ENCODE measurements at places on chromosomes 4 and X.

- DNase-seq: no peak
Observed at GRCh38 chrX:130799393-130799792, 103.6 kb downstream of the ENOX2 start.

GRCh38 chrX:150934453-150934852 lies 36.0 kb upstream of the CD99L2 start:
- DNase-seq: no peak

GRCh38 chr4:8319061-8319460 lies 49.5 kb downstream of the HTRA3 start:
- no peak for DNase-seq

DNA sequence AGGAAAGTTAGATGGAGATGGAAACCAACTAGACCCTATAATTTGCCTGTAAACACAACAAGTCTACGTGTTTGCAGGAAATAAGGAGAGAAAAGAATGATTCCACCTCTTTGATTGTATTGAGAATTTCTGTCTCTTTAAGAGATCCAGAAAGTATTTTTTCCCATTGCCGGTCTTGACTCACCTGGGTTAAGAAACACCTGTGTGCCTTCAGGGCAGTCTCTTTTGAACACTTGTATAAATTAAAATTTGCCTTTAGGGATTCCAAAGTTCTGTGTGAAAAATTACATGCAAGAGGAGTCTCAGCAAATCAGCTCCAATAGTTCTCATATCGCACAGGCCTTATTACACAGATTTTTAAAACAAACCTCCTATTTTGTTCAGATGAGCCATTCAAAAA lies 46.0 kb upstream of the SMAD1 start:
- no peak for DNase-seq

DNA sequence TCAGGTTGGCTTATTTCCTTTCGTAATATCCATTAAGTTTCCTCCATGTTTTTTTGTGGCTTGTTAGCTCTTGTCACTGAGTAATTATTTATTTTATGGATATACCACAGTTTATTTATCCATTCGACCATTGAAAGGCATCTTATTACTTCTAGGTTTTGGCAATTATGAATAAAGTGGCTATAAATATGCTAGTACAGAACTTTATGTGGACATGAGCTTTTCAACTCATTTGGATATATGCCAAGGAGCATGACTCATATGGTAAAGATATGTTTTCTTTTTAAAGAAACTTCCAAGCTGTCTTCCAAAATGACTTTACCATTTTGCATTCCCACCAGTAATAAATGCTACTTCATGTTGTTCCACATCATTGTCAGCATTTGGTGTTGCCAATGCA lies 803.6 kb downstream of the GLUD2 start:
- DNase-seq: no peak

GRCh38 chr4:153345012-153345981 lies 809 bp downstream of the MND1 start:
- peak; percentile 53 for DNase-seq

- DNase-seq: no peak
Observed at GRCh38 chr4:105714071-105714521, 5.5 kb downstream of the GSTCD start.

DNA sequence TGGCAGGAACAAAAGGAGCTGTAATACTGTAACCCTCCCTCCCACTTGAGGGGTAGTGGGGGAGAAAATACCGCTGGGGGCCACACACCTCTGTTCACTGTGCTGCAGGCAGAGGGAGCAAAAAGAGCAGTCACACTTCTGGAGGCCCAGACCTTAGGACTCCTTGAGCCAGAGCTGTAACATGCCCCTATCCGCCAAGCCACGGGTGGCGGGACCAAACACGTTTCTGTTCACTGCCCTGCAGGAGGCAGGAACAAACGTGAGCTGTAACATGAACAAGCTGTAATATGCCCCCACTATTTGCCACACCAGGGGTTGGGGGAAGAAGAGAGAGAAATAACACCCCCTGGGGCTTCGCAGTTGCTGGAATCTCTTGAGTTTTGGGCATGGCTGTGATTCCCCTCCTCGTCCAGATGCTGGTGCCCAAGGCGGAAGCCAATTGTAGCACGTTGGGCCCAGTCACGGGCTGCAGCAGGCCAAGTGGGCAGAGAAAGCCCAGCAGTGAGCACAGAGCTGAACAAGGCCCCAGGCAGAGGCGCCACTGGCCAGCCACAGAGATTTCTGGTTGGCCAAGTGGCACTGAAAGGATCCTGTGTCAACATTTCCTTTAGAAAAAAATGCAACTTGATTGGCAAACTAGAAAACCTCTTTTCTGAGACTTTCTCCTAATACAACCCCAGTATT lies 509.7 kb downstream of the INPP4B start:
- DNase-seq: no peak

DNA sequence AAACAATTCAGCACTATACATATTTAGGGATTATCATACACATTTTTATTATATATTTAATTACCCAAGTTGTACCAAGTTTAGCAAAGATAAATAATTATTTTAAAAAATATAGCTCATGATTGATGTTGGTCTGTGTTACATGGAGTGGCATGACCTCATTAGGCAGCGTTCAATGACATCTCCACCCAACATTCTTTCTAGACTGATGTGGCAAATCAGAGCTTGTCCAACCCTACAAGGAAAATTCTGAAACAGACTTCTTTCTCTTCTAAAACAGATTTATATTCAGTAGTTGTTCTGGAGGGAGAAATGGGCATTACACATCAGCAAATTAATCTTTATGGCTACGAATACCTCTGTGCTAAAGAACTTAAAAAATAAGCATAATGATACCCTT lies 189.7 kb downstream of the PDGFC start:
- no peak for DNase-seq

- DNase-seq: peak; percentile 52
Observed at GRCh38 chrX:65596270-65597034, 61.9 kb upstream of the LAS1L start.

- no peak for DNase-seq
Observed at GRCh38 chr4:109690690-109691410, 12.4 kb downstream of the CASP6 start.

GRCh38 chr4:2873329-2873728 lies 29.7 kb downstream of the ADD1 start:
- DNase-seq: no peak

GRCh38 chr4:108261026-108261425 lies 92.3 kb upstream of the LEF1 start:
- DNase-seq: no peak

DNA sequence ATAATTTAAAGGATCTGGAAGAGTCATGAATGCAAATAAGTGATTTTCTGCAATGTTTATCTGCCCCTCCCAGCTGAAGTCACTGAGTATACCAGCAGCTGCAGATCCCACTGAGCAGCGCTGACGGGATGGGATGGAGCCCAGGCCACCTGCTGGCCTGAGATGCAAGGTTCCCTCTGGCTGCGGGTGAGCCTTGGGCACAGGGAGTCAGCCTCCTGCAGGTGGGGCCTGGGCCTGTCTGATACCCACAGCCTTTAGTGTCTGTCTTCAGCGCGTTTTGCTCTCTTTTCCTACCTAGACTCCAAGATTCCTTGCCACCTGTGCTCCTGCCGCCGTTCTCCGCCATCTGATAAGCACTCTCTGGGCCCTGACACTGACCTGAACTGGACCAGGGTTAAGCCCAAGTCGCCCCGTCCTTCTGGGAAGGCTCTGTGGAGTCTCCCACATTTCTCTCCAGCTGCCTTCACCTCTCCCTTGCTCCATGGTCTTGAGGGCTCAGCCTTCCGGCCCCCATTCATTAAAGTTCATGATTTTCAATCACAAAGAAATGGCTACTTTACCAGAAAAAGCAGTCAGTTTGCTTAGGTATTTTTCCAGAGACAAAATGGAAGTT lies 223.1 kb upstream of the FAT1 start:
- no peak for DNase-seq

- no peak for DNase-seq
Observed at GRCh38 chr4:70613306-70614183, 15.0 kb upstream of the ENAM start.

GRCh38 chr4:139785356-139785755 lies 119.7 kb downstream of the MGST2 start:
- no peak for DNase-seq

DNA sequence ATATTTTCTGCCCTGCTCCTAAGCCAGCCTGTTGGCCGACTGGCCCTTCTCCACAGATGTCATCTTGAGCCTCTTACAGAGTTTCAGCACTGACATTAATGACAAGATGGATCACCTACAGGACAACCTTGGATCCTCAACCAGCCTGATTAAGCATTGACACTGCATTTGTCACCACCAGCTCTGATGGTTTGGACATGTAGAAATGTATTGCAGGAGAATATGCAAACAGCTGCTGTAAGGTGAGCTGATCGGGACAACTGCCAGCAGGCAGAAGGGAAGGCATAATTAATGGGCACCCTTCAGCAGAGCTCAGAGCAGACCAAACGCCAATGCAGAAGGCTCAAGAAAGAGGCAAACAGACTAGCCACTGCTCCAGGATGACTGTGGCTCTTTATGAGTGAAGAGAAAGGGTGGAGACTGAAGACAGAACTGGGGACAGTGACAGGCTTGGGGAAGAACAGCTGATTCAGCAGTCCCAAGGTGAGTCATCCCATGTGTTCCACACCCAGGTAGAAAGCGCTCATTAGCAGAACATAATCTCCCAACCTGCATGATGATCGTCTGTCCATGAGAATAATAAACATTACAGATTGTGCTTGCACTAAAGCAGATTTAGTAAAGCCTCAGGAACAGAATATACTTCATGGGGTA lies 6.7 kb downstream of the CORIN start:
- DNase-seq: no peak

GRCh38 chr4:20506827-20507226 lies 193.4 kb upstream of the PACRGL start:
- no peak for DNase-seq

DNA sequence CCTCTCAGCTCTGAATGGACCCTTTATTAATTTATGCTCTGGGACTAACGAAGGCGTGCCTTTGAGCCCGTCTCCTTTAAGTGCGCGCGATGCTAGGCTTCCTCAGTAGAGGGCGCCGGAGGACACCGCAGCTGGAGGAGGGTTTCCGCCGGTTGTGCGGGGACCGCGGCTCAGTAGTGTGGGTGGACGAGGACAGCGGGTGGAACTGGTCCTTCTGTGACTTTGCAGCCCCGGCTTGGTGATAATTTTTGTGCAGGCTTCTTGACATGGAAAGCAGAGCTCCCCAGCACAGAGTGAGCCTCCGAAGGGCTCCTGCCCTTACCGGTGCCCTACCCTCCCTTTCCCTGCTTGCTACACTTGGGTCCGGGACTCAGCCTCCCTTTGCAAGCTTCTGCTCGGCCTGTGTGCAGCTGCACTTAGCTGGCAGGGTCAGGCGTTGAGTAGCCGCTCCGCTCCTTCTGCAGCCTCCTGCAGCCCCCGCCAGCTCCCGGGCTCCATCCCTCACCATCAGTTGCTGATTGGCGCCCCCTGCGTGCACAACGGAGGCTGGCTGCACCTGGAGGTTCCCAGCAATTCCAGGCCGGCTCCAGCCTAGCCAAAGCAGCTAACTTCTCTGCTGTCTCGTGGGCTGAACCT lies 26.8 kb upstream of the BOD1L1 start:
- DNase-seq: peak; percentile 83

GRCh38 chrX:107713203-107713542 lies 62.4 kb downstream of the TSC22D3 start:
- no peak for DNase-seq

- DNase-seq: no peak
Observed at GRCh38 chrX:27598312-27598711, 8.2 kb downstream of the DCAF8L2 start.

DNA sequence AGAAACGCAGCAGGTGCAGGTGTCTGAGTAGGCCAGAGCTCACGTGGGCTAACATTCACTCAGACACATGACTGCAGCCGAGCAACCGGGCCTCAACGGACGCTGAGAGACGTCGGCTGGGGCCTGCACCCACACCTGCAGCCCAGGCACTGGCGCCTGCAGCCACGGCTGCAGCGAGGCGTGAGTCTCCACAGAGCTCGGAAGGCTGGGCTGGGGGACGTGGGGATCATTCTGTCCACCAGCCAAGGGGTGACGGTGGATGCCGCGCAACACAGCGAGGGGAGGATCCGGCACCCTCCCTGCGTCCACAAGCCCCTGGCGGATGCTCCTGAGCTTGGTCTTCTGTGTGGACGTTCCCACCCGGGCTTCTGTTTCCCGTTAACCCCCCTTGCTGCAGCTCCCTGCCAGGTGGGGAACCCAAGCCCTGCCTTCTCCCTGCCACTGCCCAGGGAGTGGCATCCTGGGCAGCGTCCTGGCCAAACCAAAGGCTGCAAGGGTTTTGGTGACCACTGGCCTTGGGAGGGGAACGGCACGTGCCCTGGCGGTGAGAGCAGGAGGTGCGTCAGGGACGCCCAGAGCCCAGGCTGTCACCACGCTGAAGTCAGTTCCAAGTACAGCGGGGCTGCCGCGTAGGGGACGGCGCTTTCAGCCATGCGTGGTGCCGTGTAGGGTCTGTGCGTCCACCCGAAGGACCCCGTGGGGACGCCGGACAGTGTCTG lies 16.3 kb downstream of the PPP2R3B start:
- no peak for DNase-seq

DNA sequence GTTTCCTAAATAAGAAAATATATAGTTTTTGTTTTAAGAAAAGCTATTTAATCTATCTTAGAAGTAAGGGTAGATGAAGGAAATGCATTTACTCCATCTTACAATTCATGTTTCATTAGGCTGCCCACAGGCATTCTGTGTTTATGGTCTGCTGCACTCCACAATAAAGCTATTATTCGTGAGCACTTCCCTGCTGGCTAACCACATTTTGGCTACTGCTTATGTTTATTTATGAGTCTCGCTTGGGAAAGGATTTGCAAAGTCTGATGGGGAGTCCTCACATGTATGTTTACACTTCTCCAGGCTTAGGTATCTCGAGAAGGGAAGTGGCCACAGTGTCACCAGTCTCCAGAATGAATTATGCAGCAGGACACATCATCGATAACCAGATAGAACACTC lies 260.8 kb upstream of the VCX start:
- no peak for DNase-seq

DNA sequence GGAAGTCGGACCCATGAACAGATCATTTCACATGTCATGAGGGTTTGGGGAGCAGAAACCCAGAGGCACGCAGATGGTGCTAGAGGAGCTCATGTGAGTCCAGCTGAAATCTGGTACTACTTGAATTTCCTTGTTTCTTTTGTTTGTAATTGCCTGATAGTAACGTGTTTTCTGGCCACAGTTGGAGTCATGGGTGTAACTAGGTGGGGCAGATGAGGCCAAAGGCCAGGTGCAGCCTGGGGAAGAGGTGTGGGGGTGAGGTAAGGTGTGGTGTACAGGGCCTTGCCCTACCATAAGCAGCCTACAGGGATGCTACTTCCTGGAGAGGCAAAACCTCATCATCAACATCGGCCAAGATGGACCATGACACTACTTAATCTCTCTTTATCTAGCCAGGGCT lies 271.4 kb downstream of the PTTG2 start:
- DNase-seq: no peak

DNA sequence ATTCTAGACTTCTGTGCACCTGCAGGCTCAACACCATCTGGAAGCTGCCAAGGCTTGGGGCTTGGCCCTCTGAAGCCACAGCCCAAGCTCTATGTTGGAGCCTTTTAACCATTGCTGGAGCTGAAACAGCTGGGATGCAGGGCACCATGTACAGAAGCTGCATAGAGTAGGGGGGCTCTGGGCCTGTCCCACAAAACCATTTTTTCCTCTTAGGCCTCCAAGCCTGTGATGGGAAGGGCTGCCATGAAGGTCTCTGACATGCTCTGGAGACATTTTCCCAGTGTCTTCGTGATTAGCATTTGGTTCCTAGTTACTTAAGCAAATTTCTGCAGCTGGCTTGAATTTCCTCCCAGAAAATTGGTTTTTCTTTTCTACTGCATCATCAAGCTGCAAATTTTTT lies 999.3 kb upstream of the GRIA3 start:
- no peak for DNase-seq
